NCI-H1694 treated with DMSO at 0.1 percent for 48 hours (cell line): ENCODE measurements at places on chromosomes 12 and 14.

- DNase-seq = no peak
These were observed 58.0 kb downstream of the FAR2 start for GRCh38 chr12:29207120-29207519.

DNA sequence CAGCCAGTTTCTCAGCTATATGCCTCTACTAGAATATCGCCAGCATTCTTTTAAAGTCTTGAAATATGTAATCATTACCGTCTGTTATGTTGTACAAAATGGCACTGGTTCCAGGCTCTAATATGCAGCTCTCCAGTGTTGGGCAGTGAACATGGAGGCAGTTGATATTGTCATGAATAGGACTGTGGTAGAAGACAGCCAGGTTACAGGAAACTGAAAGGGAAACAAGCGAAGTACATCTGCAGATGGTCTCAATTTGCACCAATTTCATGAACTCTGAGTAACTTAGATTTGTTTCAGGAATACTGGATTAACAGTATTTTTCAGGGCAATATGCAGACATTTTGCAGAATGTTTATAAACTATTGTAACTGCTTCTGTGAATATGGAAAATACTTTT lies 13.4 kb upstream of the KLHL42 start:
- DNase-seq = no peak

DNA sequence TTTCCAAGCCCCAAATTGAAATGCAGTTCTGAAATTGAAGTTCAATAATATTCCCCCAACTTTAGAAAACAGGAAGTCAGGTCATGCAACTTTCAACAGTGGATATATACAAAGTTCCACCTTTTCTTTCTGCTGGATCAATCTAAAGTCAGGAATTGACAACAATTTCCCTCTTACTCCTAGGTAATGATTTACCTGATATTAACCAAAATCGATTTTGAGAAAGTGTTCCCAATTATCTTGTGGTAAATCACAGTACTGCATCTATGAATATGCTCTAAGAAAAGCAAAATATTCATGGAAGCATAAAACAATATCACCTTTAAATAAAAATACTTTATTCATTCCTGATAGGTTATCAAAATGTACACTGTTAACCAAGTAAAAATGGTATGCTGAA lies 28.4 kb downstream of the BDKRB1 start:
- DNase-seq = no peak

DNA sequence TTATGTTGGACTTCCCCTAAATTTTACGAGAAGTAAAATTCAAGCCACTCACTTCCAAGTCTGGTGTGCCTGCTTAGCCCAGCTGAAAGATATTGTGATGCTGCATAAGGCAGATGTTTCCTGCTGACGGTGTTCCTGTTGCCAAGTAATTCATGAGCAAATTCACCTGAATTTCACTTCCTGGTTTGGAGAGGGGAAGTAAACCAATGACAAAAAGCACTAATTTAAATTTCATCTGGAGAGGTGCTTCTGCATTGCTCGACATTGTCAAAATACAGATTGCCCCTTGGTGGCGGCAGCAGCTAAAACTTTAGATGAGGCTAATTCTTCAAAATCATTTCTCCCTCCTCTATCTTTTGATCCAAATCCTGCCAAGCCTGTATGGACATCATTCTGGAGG lies 281.1 kb downstream of the AACS start:
- no peak for DNase-seq

DNA sequence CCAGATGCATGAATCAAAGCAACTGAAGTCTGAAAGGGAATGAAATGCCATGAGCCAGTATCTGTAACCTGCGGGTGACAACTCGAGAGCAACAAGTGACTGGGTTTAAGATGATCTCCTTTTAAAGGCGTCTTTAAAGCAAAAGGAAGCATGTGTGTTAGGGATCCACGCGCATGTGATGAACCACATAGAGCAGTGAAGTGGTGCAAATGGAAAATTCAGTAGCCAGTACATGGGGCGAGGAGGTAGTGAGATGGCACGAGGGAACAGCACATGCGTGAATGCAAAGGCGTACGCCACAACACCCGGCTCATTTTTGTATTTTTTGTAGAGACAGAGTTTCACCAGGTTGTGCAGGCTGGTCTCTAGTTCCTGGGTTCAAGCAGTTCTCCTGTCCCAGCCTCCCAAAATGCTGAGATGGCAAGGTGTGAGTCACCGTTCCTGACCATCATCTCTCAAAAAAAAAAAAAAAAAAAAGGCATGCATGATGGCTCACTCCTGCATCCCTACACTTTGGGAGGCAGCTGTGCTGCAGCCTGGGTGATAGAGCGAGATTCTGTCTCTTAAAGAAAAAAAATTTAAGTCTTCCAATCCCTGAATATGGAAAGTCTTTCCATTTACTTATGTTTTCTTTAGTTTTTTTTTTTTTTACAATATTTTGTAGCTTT lies 24.6 kb upstream of the BCL7A start:
- no peak for DNase-seq

- DNase-seq = no peak
These were observed 191.6 kb upstream of the TMEM132C start for GRCh38 chr12:128075332-128075731.

DNA sequence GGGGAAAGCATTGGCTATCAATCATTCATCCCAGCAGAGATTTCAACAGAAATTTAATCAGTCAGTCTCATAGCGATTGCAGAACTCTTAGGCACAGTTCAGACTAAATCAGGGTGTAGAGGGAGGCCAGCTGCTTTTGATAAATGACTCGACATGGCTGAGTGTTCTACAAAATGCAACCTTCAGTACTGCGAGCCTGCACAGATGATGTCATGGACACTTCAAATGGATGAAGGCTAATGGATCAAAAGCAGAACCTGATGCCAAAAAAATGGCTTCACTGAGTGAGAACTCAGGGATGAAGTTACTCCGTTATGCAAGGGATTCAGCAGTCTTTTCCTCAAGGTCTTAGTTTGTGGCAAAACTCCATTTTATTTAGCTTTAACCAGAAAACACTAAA lies 167.3 kb downstream of the DACT1 start:
- no peak for DNase-seq

- DNase-seq = peak; percentile 53
These were observed 2.6 kb downstream of the WNK1 start for GRCh38 chr12:754851-755562.

GRCh38 chr12:118328486-118329330 lies 44.0 kb downstream of the TAOK3 start:
- no peak for DNase-seq

GRCh38 chr12:54624315-54625279 lies 10.1 kb downstream of the LACRT start:
- no peak for DNase-seq

DNA sequence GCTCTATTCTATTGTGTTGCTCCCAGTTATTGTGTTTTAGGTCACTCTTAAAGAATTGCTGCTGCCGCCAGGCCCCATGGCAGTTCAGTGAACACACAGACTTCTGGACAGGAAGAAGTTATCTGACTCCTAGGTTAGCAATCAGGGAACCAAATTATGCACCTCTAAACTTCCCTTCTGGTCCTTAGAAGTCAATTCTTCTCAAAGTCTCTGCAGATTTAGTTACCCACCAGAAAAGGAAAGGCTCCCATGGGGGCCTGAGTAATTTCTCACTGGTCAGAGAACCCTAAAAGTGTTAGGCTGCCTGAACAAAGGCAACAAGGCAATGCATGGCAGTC lies 10.0 kb downstream of the EMP1 start:
- no peak for DNase-seq

DNA sequence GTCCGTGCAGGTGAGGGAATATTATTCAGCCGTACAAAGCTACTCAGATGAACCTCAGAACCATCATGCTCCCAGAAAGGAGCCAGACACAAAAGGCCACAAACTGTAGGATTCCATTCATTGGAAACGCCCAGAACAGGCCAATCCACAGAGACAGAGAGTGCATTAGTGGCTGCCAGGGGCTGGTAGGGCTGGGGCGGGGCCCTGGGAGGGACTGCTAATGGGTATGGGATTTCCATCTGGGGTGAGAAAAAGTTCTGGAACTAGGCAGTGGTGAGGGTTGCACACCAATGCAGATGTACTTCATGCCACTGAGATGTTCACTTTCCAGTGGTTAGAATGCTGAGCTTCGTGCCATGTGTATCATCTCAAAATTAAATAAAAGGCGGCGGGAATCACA lies 101.1 kb downstream of the RFLNA start:
- DNase-seq = peak; percentile 17

- DNase-seq = peak; percentile 4
These were observed 1.0 kb downstream of the GMFB start for GRCh38 chr14:54487771-54488170.

- peak; percentile 81 for DNase-seq
These were observed 10.9 kb upstream of the PIK3C2G start for GRCh38 chr12:18250313-18250916.

DNA sequence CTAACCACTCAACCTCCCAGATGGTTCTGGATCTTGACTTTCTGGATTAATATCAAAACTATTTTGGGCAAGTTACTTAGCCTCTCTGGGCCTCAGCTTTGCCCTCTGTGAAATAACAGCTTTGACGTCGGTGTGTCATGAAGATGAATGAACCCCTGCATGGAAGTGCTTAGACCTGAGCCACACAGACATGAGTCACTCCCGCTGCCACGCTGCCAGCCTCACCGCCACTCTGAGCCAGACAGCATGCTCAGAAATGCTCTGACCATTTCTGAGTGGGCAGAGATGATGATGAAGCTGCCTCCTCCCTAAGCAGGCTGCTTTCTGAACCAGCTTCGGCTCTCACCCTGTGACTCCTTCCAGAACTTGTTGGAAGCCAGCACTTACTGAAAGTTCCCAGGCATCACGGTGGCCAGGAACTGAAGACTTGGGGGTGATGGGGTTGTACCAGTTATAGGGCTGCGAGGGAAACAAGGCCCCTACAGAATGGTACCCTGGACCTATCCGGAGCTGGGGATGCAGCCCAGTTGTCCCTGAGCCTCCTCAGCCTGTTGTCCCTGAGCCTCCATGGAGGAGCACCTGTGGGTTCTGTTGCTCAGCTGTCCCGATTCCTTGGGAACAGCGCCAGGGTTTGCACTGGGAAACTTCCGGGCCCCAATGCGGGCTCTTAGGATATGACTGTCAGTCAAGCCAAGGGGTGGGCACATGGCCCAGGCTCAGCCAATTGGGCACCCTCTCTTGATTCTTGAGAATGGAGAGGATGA lies 2.0 kb upstream of the CCDC197 start:
- no peak for DNase-seq

DNA sequence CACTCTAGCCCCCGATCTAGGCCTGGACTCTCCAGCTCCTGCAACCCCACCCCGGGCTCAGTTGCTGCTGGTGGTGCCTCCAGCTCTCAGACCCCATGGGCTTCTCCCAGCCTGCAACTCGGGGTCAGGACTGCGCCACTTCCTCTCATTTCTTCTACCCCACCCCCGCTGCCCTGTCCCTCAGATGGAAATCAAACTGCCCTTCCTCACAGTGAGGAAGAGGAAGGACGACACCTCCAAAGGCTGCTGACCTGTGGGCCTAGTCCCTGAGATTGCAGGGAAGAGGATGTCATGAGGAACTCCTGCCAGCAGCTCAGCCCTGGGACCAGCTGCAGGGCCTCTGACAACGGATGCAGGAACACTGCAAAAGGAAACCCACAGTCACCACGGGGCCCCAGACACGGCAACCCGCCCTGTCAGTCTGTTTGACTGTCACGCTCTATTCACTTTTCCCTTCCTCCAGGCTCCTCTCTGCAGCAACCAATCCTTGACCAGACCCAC lies 29.3 kb upstream of the PNMA1 start:
- no peak for DNase-seq

DNA sequence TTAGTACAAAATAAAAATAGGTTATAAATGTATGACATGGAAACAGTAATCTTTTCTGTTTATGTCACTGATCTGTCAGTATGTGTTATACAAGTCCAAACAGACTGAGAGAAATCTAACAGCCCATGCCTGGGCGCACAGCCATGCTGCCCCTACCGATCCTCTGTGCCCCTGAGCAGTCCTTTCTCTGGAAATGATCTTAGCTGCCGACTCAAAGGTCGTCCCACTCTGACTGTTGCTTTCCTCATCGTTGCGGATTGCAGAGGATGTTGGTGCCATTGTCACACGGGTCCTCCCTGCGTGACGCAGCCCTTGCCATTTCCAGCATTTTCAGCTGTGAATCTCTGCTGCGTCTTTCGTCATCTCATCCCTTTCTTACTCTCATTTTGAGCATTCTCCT lies 82.9 kb upstream of the DYNC1H1 start:
- no peak for DNase-seq

DNA sequence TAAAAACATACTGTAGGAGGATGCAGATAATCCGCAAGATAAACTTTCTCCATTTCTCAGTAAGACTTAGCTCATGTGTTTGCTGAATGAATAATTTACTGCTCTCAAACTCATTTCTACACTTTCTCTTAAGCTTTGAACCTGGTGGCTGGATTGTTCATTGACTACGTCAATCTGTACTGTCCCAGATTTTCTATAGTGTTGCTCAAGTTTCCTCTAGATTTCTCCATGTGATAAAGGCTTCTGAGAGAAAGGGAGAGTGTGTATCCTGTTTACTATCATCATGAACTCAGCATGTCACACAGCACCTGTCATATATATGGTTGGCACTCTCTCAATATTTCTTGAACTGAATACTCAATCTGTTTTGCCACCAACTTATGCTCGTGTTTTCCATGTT lies 518.0 kb upstream of the TBX3 start:
- no peak for DNase-seq

- no peak for DNase-seq
These were observed 1224.9 kb upstream of the TMEM132C start for GRCh38 chr12:127041985-127042625.

GRCh38 chr12:52010692-52011601 lies 4.2 kb downstream of the TAMALIN start:
- DNase-seq = peak; percentile 66

DNA sequence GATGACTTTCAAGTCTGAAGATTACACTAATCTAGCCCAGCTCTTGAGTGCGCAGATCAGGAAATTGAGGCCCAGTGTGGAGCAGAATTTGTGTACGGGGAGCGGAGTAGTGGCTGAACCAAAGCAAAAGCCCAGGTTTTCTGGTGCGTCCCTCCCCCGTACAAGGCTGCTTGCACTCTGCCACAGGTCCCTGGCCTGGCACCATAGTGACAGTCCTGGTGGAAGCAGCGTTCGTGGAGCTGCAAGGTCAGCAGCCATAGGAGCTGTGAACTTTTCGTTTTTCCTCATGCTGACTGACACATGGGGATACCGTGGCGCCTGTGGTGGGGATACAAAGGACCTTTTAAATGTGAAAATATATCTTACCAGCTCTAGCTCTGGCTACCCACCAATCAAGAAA lies 1.7 kb downstream of the EVL start:
- no peak for DNase-seq

GRCh38 chr12:123686636-123687190 lies 15.8 kb downstream of the TCTN2 start:
- DNase-seq = no peak

DNA sequence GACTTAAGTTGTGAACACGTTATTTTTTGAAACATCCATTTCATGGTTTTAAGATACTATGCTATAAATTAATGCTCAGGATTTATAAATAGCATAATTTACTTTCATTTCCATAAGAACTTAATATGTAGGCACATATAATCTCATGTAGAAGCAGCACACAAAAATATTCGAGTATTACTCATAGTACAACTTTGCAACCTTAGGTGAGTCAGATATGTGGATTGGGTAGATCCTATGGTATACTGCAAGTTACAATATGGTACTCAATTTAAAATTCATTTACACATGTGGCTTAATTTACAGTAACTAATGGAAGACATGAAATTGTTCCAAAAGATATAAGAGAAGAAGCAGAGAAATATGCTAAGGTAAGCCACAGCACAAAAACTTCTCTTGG lies 26.0 kb downstream of the PSMA3 start:
- DNase-seq = no peak
